ENCODE measurements at places on chromosomes 11 and 22. TPM values are rescaled to one million over a fixed set of nuclear protein-coding genes. Genes with fewer than 3 reads are reported as not detected.

CADM1 gene
- total RNA-seq, result 2.5 TPM

RAB39A gene
- 1.6 TPM for total RNA-seq

DGCR2 gene
- total RNA-seq, result 28.3 TPM

GAB2 gene
- total RNA-seq, result 89.7 TPM

SLC43A1 gene
- 8.1 TPM for total RNA-seq

FOSL1 gene
- total RNA-seq, result 38.7 TPM

KDM4D gene
- 0.71 TPM for total RNA-seq

KRTAP5-1 gene
- not detected for total RNA-seq

OR6X1 gene
- total RNA-seq, result not detected

TUB gene
- 7.0 TPM for total RNA-seq

TRPM5 gene
- not detected for total RNA-seq

CALCB gene
- not detected for total RNA-seq

MS4A3 gene
- total RNA-seq, result not detected

OR5AS1 gene
- total RNA-seq, result not detected

DUSP8 gene
- 19.4 TPM for total RNA-seq

TMEM151A gene
- total RNA-seq, result not detected

PPP6R3 gene
- total RNA-seq, result 84.2 TPM

CLTCL1 gene
- 6.6 TPM for total RNA-seq

SERPING1 gene
- total RNA-seq, result 501 TPM

PGA5 gene
- 0.42 TPM for total RNA-seq

All from posterior vena cava (tissue), 2 donors.